ENCODE measurements at places on chromosomes 5 and 9.

- DNase-seq, result no peak
Measured at GRCh38 chr5:179668391-179668790, 12.4 kb downstream of the CBY3 start.

- DNase-seq, result no peak
Measured at GRCh38 chr5:179079165-179079987, 19.2 kb downstream of the ZNF354C start.

GRCh38 chr9:8622871-8623270 lies 823.3 kb upstream of the DMAC1 start:
- no peak for DNase-seq

GRCh38 chr5:142313682-142314081 lies 11.1 kb downstream of the SPRY4 start:
- DNase-seq, result no peak

DNA sequence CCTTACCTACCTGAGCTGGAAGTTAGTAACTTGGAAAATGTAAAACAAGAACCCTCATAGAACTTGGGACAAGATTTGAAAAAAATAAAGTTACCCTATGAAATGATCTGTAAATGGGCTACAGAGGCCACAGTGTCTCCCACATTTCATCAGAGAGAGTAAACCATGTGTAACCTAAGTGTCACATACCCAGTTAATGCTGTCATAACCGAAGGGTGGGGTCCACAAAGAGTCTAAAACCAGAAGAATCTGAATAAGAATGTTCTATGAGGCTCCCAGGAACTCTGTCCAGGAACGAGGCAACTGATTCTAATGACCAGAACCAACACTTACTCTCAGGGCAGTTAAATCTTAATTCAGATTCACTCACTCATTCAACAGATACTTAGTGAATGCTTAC lies 1.0 kb upstream of the FAM13B start:
- no peak for DNase-seq

GRCh38 chr5:10704949-10705621 lies 55.9 kb downstream of the DAP start:
- DNase-seq, result no peak

DNA sequence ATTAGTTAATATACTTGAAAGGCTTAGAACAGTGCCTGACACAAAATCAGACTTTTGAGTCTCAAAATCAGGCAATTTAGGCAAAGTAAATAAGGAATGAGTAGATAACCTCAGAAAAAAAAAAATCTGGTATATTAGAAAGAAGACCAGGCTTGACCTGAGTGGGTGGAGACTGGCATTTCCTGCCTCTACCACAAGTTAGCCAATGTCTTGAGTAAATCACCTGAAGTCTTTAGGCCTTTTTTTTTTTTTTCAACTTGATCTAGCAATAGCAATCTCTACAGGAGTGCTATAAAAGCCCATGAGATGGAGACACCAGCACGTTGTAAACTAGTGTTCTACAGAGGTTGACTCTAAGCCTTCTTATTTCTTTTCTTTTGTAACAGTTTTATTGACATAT lies 104.2 kb upstream of the RASEF start:
- DNase-seq, result no peak

GRCh38 chr9:22084336-22085035 lies 75.4 kb upstream of the CDKN2B start:
- DNase-seq, result no peak

GRCh38 chr9:35267710-35268109 lies 105.9 kb downstream of the UNC13B start:
- no peak for DNase-seq

- DNase-seq, result no peak
Measured at GRCh38 chr9:69564557-69564956, 107.6 kb downstream of the APBA1 start.

All from ovary (tissue), 10 donors.